Natural killer cell (primary cell): ENCODE measurements at places on chromosomes 16 and 17. TPM values are rescaled to one million over a fixed set of nuclear protein-coding genes. Genes with fewer than 3 reads are reported as not detected.

The KRT15 gene
- not detected for total RNA-seq

The FNDC8 gene
- total RNA-seq = not detected

The TMED6 gene
- 1.6 TPM for total RNA-seq

The KRT25 gene
- not detected for total RNA-seq

The WNT3 gene
- 0.30 TPM for total RNA-seq

The SEZ6L2 gene
- total RNA-seq = 0.14 TPM

The ASGR1 gene
- total RNA-seq = 0.35 TPM

The TPSG1 gene
- total RNA-seq = not detected

The HOXB4 gene
- total RNA-seq = 3.5 TPM

The ODAD4 gene
- total RNA-seq = 0.95 TPM

The TPSB2 gene
- total RNA-seq = 12.6 TPM

The AOC3 gene
- 1.0 TPM for total RNA-seq

The TAOK1 gene
- 70.0 TPM for total RNA-seq

The LITAFD gene
- total RNA-seq = 0.29 TPM

The CD300H gene
- not detected for total RNA-seq

The TBX6 gene
- 1.1 TPM for total RNA-seq

The SLC5A10 gene
- total RNA-seq = 0.28 TPM

The MPV17L gene
- not detected for total RNA-seq

DNA sequence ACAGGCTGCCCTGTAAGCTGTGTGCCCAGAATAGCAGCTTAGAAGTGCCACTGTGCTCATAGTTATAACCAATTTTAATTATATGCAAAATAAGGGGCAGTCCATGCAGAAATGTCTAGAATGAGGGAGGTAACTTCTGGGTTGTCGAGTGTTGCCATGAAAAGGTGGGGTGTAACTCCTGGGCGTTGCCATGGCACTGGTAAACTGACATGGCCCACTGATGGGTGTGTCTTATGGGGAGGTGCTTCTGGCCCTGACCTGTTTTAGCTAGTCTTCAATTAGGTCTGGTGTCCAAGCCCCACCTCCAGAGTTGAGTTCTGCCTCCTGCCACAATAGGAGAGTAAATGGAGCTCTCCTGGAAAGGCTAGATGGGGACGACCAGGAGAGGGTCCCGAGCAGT, 120.6 kb downstream of the SALL1 start:
- no peak overlapping the region for H3K27ac ChIP-seq
- no peaks in the 10 kb centered on the region for H3K27me3 ChIP-seq
- DNase-seq = no peak
- H3K4me1 ChIP-seq = no peaks in the 10 kb centered on the region

DNA sequence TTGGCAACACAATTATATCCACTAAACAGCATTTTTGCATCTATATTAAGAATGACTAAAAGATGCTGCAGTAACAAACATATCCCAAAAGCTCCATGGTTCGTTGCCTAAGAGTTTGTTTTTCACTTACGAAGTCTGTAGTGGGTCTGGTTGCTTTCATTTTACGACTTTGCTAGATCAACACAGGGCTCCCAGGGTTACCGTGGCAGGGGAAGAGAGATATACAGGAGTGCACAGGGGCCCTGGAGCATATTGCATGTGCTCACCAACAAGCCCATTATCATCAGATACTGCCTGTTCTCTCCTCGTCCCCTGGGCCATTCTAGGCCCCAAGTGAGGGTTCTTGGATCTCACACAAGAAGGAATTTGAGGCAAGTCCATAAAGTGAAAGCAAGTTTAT, 3.1 kb upstream of the MMP2 start:
- H3K4me1 ChIP-seq = no peaks in the 10 kb centered on the region
- no peaks in the 10 kb centered on the region for H3K27me3 ChIP-seq
- H3K27ac ChIP-seq = no peak overlapping the region
- H3K4me3 ChIP-seq = no peak overlapping the region

GRCh38 chr17:19796457-19796856, 48.4 kb upstream of the ALDH3A1 start:
- H3K4me3 ChIP-seq = no peak overlapping the region
- H3K4me1 ChIP-seq = no peaks in the 10 kb centered on the region
- H3K27me3 ChIP-seq = no peaks in the 10 kb centered on the region
- DNase-seq = no peak
- H3K27ac ChIP-seq = no peak overlapping the region
- peaks cover 53% of the 10 kb centered on the region for H3K36me3 ChIP-seq

GRCh38 chr17:21191698-21192097, 22.3 kb downstream of the TMEM11 start:
- H3K36me3 ChIP-seq = peaks cover 28% of the 10 kb centered on the region
- no peaks in the 10 kb centered on the region for H3K4me1 ChIP-seq
- H3K4me3 ChIP-seq = no peak overlapping the region
- no peak overlapping the region for H3K27ac ChIP-seq
- no peak for DNase-seq
- no peaks in the 10 kb centered on the region for H3K27me3 ChIP-seq

- no peak overlapping the region for H3K27ac ChIP-seq
- no peaks in the 10 kb centered on the region for H3K27me3 ChIP-seq
- H3K36me3 ChIP-seq = no peaks in the 10 kb centered on the region
- no peaks in the 10 kb centered on the region for H3K4me1 ChIP-seq
Measured at GRCh38 chr16:74094514-74094913, 202.1 kb upstream of the PSMD7 start.

- H3K27me3 ChIP-seq = no peaks in the 10 kb centered on the region
- no peaks in the 10 kb centered on the region for H3K36me3 ChIP-seq
- DNase-seq = peak; percentile 38
- no peak overlapping the region for H3K27ac ChIP-seq
- H3K4me1 ChIP-seq = peaks cover 13% of the 10 kb centered on the region
Measured at GRCh38 chr17:41419716-41420115, 4.7 kb downstream of the KRT37 start.

DNA sequence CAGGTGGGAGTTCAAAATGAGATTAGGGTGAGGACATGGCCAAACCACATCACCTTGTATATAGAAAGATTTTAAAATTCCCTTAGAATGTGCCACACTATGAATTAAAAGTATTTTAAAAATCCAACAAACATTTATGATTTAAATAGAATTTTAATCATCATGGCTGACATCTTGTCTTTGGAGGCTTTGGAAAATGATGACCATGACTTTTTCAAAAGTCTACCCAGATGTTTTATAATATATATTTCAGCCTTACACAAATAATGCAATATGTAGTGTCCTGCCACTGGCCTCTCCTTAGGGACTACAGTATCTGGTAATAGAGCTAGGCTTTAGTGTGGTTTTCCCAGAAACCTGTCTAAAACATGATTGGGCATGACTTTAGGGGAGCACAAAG, 1353.4 kb upstream of the GOT2 start:
- no peak overlapping the region for H3K4me3 ChIP-seq
- no peak for DNase-seq
- no peaks in the 10 kb centered on the region for H3K27me3 ChIP-seq
- no peaks in the 10 kb centered on the region for H3K36me3 ChIP-seq
- no peak overlapping the region for H3K27ac ChIP-seq

- H3K4me3 ChIP-seq = no peak overlapping the region
- DNase-seq = no peak
- no peaks in the 10 kb centered on the region for H3K4me1 ChIP-seq
- H3K27me3 ChIP-seq = peaks cover 8% of the 10 kb centered on the region
- H3K27ac ChIP-seq = no peak overlapping the region
Measured at GRCh38 chr16:82055728-82056549, 20.9 kb downstream of the HSD17B2 start.

- H3K36me3 ChIP-seq = no peaks in the 10 kb centered on the region
- DNase-seq = no peak
- no peaks in the 10 kb centered on the region for H3K27me3 ChIP-seq
- no peak overlapping the region for H3K4me3 ChIP-seq
- no peaks in the 10 kb centered on the region for H3K4me1 ChIP-seq
Measured at GRCh38 chr16:46857368-46857945, 26.5 kb upstream of the C16orf87 start.

- H3K36me3 ChIP-seq = peaks cover 20% of the 10 kb centered on the region
- peaks cover 87% of the 10 kb centered on the region for H3K4me1 ChIP-seq
- peak within 1 kb of the TSS; percentile 96 for H3K27ac ChIP-seq
- peak; percentile 79 for DNase-seq
Measured at GRCh38 chr16:28494121-28494851, at the start of gene APOBR. Gene APOBR (plus strand): TSS chr16:28494643. CDS start chr16:28494682, 39 bp downstream.

DNA sequence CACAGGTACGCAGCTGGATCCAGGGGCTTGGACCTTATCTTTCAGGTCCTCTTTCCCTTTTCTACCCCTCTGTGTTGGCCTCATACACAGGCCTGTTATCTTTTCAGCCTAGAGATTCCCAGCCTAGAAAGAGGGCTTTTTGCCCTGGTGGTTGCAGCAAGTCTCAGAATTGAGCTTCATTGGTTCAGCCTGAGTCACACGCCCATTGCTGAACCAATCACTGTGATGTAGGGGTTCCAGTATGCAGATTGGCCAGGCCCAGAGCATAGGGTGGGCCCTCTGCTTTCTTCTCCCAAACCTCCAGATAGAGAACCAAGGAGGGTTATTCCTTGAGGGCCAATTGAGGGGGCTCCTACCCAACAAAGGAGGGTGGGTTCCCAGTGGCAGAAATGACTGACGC, 32.8 kb downstream of the GPT2 start:
- H3K4me1 ChIP-seq = peaks cover 14% of the 10 kb centered on the region
- H3K4me3 ChIP-seq = no peak overlapping the region
- H3K27ac ChIP-seq = no peak overlapping the region
- no peaks in the 10 kb centered on the region for H3K36me3 ChIP-seq

- no peaks in the 10 kb centered on the region for H3K36me3 ChIP-seq
- H3K4me1 ChIP-seq = no peaks in the 10 kb centered on the region
- DNase-seq = no peak
- H3K4me3 ChIP-seq = no peak overlapping the region
- H3K27ac ChIP-seq = no peak overlapping the region
Measured at GRCh38 chr16:51629576-51629975, 478.5 kb upstream of the SALL1 start.

DNA sequence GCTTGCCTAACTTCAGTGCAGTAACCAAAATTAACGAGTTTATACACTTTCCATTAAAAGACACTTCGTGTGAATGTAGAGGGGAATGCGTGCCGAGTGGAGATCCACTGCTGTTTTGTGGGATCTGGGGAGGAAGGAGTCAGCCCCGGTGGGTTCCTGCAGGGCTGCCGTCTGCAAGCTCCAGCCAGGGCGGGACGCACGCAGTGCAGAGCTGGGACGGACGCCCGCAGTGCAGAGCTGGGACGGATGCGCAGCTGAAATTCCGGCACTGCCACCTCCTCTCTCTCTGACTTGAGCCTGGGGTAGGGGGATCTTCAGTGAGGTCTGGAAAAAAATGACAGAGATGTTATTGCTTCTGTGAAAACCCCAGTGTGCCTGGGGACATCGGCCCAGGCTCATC, 16.5 kb upstream of the ZC3H18 start:
- no peak for DNase-seq
- no peaks in the 10 kb centered on the region for H3K36me3 ChIP-seq
- H3K4me3 ChIP-seq = no peak overlapping the region
- H3K27me3 ChIP-seq = no peaks in the 10 kb centered on the region
- H3K27ac ChIP-seq = no peak overlapping the region

GRCh38 chr17:74474043-74474792, 7.8 kb downstream of the CD300A start:
- peaks cover 84% of the 10 kb centered on the region for H3K36me3 ChIP-seq
- peak overlapping the region; percentile 84 for H3K27ac ChIP-seq
- no peaks in the 10 kb centered on the region for H3K27me3 ChIP-seq
- H3K4me1 ChIP-seq = peaks cover 88% of the 10 kb centered on the region

GRCh38 chr17:52170963-52171572, 12.6 kb upstream of the CA10 start:
- no peak overlapping the region for H3K4me3 ChIP-seq
- H3K27me3 ChIP-seq = no peaks in the 10 kb centered on the region
- H3K36me3 ChIP-seq = no peaks in the 10 kb centered on the region
- no peak for DNase-seq

- peak; percentile 33 for DNase-seq
- H3K4me3 ChIP-seq = no peak overlapping the region
- no peaks in the 10 kb centered on the region for H3K36me3 ChIP-seq
- no peaks in the 10 kb centered on the region for H3K4me1 ChIP-seq
Measured at GRCh38 chr16:52976539-52977167, 76.0 kb downstream of the CHD9NB start.

- H3K4me3 ChIP-seq = no peak overlapping the region
- no peaks in the 10 kb centered on the region for H3K36me3 ChIP-seq
- H3K4me1 ChIP-seq = peaks cover 75% of the 10 kb centered on the region
- H3K27me3 ChIP-seq = peaks cover 91% of the 10 kb centered on the region
- H3K27ac ChIP-seq = no peak overlapping the region
Measured at GRCh38 chr17:36934144-36934691, 3.1 kb upstream of the LHX1 start.

DNA sequence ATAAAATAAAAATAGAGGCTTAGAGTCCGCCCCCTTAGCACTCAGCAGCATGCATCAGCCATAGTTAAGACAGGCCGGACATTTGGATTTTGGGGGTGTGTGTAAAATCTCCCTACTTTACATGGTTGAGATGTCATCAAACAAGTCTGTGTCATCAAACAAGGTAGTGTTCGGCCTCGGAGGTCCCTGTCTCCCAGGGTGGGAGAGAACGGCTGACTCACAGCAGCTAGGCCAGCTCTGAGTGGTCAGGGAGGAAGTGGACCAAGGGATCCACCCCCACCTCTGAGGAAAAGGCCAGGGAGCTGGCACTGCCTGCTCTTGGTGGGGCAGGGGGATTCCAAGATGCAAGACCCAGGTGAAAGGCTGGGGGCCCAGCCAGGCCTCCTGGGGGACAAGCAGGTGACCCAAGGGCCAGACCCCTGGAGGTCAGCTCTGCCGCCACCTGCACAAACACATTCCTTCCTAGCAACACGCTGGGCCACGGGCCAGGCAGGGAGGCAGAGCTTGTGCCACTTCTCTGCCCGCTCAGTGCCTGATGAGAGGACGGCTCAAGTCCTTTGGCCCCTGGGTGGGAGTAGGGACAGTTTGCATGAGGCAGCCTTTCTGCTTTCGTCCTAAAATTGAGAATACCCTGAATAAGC, 28.5 kb downstream of the KIFC3 start:
- no peaks in the 10 kb centered on the region for H3K4me1 ChIP-seq
- H3K27me3 ChIP-seq = no peaks in the 10 kb centered on the region
- peaks cover 4% of the 10 kb centered on the region for H3K36me3 ChIP-seq
- H3K27ac ChIP-seq = no peak overlapping the region
- no peak overlapping the region for H3K4me3 ChIP-seq

DNA sequence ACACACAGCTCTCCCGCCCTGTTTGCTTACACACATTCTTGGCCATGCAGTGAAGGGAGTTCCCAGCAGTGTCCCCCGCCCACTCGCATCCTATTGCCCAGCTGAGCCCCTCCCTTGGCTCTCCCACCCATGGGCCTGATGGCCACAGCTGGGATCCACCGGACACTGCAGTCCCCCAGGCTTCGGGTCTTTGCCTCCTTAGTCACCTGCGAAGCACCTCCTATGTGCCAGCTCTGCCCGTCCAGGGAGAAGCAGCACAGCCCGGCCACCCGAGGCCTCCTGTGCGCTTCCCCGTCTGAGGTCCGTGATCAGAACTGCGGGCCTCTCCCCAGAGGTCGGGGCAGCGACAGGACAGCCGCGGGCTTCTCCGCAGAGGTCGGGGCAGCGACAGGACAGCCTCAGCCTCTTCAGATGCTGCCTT, 136.9 kb downstream of the BANP start:
- H3K4me3 ChIP-seq = no peak overlapping the region
- no peaks in the 10 kb centered on the region for H3K4me1 ChIP-seq
- no peak for DNase-seq

- H3K4me3 ChIP-seq = no peak overlapping the region
- DNase-seq = peak; percentile 67
- no peaks in the 10 kb centered on the region for H3K27me3 ChIP-seq
Measured at GRCh38 chr16:85564277-85565051, 48.7 kb upstream of the GSE1 start.

- H3K36me3 ChIP-seq = no peaks in the 10 kb centered on the region
- H3K4me3 ChIP-seq = no peak overlapping the region
- no peaks in the 10 kb centered on the region for H3K4me1 ChIP-seq
- no peak overlapping the region for H3K27ac ChIP-seq
- DNase-seq = no peak
Measured at GRCh38 chr16:66703406-66704215, 7.1 kb upstream of the CMTM4 start.

- DNase-seq = no peak
- H3K4me1 ChIP-seq = no peaks in the 10 kb centered on the region
- no peak overlapping the region for H3K4me3 ChIP-seq
Measured at GRCh38 chr16:31664683-31665482, 137.2 kb downstream of the AHSP start.
